ENCODE measurements at places on chromosomes 13 and 19.

- DNase-seq: no peak
These were observed 14.6 kb downstream of the JOSD2 start for GRCh38 chr19:50496189-50497021.

GRCh38 chr13:24243302-24243701 lies 66.1 kb upstream of the C1QTNF9 start:
- no peak for DNase-seq

DNA sequence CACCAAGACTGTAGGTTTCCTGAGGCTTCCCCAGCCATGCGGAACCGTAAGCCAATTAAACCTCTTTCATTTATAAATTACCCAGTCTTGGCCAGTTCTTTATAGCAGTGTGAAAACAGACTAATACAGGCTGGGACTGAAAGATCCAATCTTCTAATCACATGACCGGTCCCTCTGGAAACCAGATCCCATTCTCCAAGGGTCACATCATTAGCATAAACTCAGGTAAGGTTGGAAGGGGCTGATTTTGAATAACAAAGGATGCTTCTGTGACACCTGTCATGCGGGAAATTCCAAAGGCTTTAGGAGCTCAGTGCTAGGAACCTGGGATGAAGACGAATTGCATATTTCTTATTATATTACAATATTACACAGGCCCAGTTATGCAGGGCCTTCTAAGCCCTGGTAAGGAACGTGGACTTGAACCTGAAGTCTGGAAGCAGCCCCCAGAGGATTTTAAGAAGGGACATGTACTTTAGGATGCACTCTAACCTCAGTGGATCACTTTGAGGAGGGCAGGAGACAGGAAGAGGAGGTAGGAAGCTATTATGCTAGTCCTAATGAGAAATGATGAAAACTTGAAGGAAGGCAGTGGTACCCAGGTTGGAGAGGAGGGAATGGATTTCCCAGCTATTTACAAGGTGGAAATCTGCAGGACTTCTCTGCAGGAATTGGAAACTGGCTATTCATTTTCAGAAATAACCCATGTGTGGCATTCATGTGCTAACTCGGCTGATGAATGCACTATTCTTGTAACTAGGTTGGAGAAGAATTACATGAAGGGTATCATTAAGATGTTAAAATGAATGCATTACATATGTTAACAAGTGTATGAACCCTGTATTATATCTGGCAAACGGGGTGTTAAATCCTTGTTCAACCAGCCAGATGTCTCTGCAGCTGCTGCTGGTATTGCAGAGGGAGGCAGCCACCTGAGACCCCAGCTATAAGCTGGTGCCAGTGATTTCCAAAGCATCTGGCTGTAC lies 19.3 kb downstream of the TNFSF11 start:
- DNase-seq: no peak

- no peak for DNase-seq
These were observed 100.4 kb downstream of the STK24 start for GRCh38 chr13:98476538-98476966.

- no peak for DNase-seq
These were observed at the start of gene CCDC8 for GRCh38 chr19:46413262-46414031. CCDC8 (minus strand) TSS chr19:46413564; CDS start chr19:46412810, 754 bp downstream.

- peak; percentile 17 for DNase-seq
These were observed 34.2 kb downstream of the GPR42 start for GRCh38 chr19:35404879-35405622.

GRCh38 chr13:43766725-43767124 lies 20.0 kb downstream of the ENOX1 start:
- no peak for DNase-seq

- DNase-seq: no peak
These were observed 15.6 kb downstream of the CILP2 start for GRCh38 chr19:19553670-19554069.

DNA sequence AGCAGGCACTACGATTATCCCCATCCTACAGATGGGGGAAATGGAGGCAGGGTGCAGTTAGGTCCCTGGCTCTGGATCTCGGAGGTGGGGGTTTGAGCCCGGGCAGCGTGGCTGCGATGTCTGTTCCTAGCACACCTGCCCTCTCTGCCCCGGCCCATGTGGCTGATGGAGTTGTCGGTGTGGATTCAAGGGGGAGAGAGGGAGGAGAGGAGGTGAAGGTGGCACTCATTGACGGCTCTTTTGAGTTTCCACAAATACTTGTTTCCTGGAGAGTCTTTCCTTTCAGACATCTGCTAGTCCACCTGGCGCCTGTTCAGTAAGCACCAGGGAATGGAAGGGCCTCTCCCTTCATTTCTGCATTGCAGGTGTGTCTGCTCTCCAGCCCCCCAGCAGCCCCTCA lies 69.9 kb downstream of the ARHGEF18 start:
- no peak for DNase-seq

DNA sequence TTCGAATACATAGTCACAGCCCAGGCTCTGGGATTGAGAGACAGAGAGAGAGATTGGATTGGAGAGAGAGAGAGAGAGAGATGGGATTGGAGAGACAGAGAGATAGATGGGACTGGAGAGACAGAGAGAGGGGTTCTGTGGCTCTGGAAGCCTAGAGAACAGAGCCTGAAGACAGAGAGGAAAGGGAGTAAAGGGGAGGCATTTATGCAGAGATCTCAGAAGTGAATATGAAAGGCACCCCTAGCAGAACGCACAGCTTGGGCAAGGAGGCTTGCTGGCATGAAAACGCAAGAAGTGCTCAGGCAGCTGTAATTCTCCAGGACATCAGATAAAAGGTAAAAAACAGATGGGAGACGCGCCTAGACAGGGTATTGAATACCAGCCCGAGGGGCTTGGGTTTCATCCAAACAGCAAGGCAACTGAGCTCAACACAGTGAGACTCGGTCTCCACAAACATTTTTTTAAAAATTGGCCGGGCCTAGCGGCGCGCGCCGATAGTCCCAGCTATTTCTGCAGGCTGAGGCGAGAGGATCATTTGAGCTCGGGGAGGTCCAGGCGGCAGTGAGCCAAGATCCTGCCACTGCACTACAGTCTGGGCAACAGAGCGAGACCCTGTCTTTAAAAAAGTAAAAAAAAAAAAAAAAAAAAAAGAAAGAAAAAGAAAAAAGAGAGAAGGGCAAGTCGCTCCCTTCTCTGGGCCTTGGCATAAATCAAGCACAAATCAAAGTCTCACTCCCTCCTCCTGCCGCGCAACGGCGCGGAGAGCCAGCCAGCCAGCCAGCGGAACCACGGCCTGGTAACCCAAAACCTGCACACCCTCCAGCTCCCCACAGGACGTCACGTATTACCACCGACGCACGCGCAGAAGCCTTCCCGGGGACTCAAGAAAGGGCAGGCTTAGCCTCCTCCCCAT lies 774 bp upstream of the PPP2R1A start:
- DNase-seq: peak; percentile 19

DNA sequence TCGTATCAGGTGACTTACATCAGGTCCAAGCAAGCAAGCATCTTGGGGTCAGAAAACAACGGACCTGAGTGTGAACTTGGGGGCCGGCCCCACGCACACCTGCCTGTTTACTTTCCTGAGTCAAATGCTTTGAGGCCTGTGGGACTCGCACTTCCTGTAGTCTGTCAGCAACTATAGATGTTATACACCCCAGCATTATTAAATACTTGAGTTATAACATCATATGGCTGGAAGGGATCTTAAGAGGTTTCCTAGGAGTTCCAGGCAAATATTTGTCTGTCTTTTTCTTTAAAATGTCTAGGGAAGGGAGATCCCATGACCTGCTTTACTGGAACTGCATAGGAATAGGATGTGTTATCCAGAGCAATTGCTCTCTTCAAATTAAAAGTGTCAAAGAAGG lies 280.6 kb downstream of the SHISA2 start:
- DNase-seq: no peak

GRCh38 chr13:40790154-40790616 lies 774 bp downstream of the SLC25A15 start:
- no peak for DNase-seq

DNA sequence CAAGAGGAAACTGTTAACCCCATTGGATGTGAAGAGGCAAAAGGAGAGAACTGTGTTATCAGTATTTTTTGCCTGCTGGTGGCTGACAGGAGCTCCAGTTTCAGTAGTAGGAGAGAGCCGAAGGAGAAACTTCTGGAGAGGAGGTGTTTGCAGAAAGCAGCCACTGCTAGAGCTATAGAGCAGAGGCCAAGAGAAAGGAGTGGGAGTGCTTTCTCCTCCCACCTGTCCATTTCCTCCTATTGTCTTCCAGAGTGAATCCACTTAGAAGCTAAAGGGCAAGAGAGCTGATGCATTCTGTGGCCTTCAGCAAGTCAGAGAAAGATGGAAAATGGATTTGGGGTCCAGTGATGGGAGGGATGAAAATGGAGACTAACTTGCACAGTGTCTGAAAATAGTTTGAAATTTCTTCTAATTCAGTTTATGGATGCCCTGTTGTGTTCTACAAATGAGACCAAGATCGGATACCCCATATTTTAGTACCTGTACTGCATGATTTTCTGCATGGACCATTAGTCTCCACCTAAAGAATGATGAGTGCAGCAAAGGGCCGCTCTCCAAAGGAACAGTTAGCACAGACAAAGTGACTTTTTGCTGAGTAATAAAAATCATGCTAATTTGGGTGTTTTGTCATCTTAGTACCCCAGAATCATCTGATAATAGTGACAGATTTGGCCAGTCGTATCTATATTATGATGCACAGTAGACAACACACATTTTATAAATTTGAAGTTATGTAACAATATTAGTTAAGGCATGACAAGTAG lies 10.7 kb downstream of the HS6ST3 start:
- no peak for DNase-seq

DNA sequence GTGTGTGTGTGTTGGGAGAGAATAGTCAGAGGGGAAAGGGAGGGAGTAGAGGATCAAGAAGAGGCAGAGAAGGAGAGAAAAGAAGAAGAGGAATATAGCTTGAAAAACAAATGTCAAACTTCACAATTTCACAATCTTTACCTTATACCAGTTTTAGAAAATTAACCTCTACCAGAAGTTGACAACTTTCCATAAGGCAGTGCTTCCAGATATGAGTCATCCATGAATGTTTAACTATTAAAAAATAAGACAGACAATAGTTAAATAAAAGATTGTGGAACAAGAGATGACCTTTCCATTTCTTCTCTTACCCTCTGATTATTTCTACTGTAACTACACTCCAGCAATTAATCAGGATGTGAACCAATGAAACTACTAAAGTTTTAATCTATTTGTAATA lies 229.4 kb downstream of the ITGBL1 start:
- DNase-seq: no peak

DNA sequence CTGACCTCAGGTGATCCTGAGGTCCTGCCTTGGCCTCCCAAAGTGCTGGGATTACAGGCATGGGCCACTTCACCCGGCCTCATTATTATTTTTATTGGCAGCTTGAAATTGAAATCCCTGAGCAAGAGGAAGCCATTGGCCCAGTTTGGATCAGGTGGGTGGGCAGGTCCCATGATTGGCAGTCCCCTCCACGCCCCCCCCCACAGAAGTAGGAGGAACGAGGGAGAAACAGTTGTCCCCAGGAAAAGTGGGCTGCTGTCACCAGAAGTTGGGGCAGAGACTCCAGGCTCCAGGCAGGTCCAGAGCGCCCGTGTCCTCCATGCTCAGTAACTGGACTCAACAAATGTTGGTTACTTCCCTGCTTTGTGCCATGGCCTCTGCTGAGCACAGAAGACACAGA lies 70.4 kb downstream of the SIPA1L3 start:
- DNase-seq: no peak

GRCh38 chr13:38419312-38419873 lies 69.7 kb downstream of the UFM1 start:
- DNase-seq: no peak

- DNase-seq: no peak
These were observed 172.3 kb downstream of the OXGR1 start for GRCh38 chr13:96821971-96822370.

- DNase-seq: no peak
These were observed 166.4 kb downstream of the CACNA1A start for GRCh38 chr19:13339869-13340268.

- peak; percentile 37 for DNase-seq
These were observed at the start of gene ETHE1 for GRCh38 chr19:43526884-43527859. ETHE1 (minus strand) TSS chr19:43527201; CDS start chr19:43527177, 24 bp downstream.

- DNase-seq: no peak
These were observed 24.5 kb upstream of the KCTD4 start for GRCh38 chr13:45225370-45225769.

DNA sequence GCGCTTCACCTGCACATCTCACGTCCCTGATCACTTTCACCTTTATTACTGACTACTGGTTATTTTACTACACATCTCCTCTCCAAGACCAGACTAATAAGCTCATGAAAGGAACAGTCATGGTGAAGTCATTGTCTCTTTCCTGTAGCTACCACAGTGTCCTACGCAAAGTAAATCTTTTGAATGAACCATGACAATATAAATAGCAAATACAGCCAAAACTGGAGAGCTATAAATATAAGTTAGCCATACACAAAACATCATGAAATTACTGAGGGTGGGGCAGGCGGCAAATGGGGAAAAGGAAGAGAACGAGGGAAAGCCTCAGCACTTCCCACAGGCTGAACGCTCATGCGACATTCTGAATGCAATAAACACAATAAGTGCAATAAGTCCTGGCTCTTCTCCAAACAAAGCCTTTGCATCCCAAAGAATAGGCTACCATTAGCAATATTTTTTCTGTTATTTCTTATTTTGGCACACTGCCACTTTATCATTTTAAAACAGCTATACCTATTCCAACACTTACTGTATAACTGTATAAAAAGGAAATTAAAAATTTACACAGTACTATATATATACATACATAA lies 62.5 kb downstream of the TUBGCP3 start:
- DNase-seq: no peak

DNA sequence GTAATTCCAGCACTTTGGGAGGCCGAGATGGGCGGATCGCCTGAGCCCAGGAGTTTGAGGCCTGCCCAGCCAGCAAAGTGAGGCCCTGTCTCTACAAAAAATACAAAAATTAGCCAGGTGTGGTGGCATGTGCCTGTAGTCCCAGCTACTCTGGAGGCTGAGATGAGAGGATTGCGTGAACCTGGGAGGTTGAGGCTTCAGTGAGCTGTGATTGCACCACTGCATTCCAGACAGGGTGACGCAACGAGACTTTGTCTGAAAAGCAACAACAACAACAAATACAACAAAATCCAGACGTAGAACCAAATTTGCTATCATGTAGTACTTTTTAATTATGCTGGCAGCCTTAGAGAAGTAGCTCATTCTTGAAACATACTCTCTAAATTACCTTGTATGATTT lies 277.1 kb downstream of the KLF5 start:
- DNase-seq: no peak

DNA sequence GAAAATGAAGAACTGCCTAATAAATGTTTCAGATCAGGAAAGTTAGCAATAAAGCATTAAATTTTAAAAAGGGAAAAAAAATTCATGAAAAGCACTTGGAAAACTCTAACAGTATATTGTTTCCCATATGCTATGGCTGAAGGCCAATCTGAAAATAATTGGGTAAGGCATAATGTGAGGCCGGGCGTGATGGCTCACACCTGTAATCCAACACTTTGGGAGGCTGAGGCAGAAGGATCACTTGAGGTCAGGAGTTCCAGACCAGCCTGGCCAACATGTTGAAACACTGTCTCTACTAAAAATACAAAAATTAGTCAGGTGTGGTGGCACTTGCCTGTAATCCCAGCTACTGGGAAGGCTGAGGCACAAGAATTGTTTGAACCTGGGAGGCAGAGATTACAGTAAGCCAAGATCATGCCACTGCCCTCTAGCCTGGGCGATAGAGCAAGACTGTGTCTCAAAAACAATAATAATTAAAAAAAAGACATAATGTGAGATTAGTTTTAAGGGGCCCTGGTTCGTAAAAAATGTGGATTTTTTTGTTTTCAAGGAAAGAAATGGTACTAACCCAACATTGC lies 15.2 kb downstream of the INTS6 start:
- DNase-seq: no peak

All from thoracic aorta (tissue), 2 donors.